ENCODE measurements at places on chromosomes 7 and 10.

GRCh38 chr7:119685906-119686305, 587.1 kb upstream of the KCND2 start:
- no peak for DNase-seq

GRCh38 chr7:28083164-28083997, 97.2 kb downstream of the JAZF1 start:
- DNase-seq = no peak

DNA sequence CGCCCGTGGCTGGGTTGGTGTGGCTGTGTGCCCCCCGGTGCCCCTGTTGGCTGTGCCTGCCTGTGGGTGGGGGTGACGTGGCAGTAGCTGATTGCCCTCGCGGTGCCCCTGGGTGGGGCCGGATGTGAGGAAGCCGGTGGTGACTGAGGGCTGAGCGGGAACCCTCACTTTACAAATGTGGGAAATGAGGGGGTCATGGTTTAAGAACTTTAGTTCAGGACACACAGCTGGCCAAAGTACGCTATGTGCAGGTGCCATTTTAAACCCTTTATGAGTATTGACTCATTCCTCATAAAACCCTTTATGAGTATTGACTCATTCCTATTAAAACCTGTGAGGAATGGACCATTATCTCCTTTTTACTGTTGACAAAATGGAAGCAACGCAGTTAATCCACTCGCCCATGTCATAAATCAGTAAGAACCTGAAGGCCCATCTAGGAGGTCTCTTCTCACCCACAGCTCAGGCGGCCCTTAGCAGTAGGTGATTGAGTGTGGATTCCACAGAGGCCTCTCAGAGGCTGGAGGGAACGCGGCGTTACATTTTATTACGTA, 290.1 kb upstream of the COBL start:
- DNase-seq = no peak

GRCh38 chr7:47778153-47778661, 170.1 kb downstream of the PKD1L1 start:
- DNase-seq = no peak

DNA sequence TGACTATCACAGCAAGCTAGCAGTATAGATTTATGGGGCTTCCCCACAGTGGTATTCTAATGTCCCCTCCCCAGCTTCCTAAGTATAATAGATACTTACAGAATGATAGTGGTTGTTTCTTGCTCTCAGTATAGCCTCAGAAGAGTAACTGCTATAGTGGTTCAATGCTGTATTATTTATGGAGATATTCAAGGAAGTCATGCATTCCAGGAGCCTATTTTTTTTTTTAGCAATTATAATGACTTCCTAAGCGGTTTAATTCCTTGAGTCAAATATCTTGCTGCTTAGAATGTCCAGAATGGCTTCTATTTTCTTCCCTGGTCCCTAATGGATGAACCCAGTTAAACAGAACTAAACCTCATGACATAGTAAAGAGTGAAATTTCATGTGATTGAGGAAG, 451.5 kb upstream of the SEMA3D start:
- DNase-seq = no peak

GRCh38 chr7:117759950-117760640, 113.1 kb downstream of the CTTNBP2 start:
- DNase-seq = no peak

DNA sequence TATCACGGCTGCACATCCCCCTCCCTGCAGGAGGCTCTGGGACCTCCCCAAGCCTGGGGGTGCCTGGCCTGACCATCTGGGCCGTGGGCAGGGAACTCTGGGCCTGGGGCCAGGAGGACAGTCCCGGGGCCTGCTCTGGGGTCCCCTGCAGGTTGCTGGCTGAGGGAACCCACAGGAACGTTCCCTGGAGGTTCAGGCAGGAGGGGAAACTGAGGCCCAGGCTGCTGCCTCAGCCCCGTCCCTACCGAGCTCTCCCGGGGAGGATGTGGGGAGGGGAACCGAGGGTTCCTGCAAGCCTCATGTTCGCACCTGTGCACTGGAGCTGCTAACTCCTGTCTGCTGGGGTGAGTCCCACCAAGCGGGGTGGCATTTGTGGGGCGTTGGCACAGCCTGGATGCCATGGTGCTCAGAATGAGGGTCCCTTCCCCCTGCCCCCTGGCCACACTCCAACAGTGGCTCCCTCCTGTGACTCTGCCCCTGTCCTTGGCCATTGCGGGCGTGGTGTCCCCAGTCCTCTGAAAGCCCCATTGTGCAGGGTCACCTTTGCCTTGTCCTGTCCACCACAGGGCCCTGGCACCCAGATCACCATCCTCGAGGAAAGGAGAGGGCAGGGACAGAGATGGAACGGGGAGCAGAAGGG, 9.4 kb downstream of the ELFN1 start:
- no peak for DNase-seq

DNA sequence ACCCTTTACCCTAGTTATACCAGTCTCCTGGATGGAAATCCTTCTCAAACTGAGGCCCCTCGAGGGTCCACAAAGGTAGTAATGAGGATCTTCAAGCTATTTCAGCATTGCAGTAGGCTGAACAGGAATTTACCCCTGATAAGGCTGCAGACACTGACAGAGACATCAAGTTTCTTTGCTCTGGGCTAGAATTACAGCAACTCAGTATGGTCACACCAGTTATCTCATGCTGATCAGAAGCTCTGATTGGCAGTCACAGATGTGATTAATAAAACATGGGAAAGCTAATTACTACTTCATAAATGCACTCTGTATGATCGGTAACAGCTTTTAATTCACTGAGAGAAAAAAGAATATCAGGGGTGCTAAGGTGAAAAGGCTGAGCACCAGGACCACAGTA, 30.6 kb downstream of the FAM204A start:
- DNase-seq = no peak

GRCh38 chr10:130025326-130025725, 61.3 kb upstream of the EBF3 start:
- DNase-seq = no peak

- DNase-seq = peak; percentile 4
Measured at GRCh38 chr7:16084370-16084769, 337.0 kb downstream of the CRPPA start.

- no peak for DNase-seq
Measured at GRCh38 chr7:91396-92175, 100.8 kb upstream of the FAM20C start.

DNA sequence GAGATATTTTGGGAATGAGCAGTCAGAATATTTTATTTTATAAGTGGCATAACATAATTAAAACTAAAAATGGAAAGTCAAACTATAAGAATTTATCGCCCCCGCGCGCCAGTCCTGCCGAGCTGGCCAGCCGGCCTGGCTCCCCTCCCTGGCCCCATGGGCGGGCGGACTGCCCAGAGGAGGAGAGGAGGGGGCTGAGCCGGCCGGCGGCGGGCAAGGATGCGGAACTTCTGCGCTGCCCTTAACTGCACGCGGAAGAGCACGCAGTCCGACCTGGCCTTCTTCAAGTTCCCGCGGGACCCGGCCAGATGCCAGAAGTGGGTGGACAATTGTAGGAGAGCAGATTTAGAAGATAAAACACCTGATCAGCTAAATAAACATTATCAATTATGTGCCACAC, 96.8 kb downstream of the DKK1 start:
- DNase-seq = no peak

DNA sequence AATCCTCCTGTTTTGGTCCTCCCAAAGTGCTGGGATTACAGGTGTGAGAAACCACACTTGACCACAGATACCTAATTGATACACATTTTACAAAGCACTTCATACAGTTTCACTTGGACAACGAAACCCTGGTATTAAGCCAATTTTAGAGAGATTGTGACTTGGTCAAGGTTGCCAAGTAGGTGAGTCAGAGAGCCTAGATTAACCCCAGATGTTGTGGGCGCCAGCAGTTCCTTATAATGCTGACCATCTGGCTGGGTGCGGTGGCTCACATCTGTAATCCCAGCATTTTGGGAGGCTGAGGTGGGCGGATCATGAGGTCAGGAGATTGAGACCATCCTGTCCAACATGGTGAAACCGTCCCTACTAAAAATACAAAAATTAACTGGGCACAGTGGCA, 4.9 kb upstream of the PHKG1 start:
- DNase-seq = no peak

DNA sequence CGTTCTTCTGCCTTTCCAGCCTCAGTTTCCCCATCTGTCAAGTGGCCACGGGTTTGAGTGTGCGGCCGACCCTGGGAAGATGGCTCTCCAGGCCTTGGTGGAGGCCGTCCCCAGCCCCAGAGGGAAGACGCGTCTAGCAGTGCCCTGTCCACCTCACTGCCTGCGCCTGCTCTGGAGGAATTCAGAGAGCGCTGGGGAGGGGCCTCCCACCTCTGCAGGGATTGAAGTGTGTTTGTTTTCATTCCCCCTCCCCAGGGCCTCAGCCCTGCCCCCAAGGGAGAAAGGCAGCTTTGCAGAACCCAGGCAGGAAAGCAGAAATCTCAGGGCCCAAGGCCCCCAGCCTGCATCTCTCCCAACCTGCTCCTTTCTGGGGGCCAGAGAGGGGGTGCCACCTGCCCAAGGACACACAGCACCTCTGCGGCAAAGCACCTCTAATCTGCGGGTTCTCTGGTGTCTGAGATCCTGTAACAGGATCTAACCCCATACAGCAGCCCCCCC, 91.0 kb downstream of the MICALL2 start:
- no peak for DNase-seq

DNA sequence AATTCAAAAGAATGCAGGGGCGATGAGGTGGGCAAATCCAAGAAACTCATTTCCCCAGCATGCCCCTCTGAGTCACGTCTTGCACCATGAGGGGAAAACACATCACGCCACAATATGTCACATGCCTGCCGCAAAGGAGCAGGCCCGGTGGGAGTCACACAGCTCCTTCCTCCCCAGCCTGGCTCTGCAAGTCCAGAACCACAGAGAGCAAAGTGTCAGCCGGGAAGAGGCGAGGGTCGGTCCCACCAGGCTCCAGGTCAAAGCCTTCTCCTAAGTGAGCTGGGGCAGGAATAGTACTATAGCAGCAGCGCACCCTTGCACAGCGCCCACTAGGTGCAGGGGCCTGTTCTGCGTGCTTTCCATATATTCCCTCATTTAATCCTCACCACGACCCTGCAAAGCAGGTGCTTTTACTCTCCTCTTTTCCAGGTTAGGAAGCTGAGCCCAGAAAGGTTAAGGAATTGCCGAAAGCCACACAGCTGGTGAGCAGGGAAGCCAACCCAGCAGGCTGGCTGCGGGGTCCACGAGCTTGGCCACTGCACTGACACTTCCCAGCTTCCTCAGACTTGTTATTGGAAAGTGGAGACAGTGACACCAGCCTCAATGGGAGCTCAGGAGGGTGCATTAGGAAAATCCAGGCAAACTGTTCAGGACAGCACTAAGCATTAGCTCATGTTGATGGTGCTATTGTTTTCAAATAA, 94.0 kb upstream of the ZMIZ1 start:
- DNase-seq = peak; percentile 55

All from NCI-H1417 (cell line).